Trophoblast cell (in vitro differentiated cells and primary cell): ENCODE measurements at places on chromosomes 5 and 9.

DNA sequence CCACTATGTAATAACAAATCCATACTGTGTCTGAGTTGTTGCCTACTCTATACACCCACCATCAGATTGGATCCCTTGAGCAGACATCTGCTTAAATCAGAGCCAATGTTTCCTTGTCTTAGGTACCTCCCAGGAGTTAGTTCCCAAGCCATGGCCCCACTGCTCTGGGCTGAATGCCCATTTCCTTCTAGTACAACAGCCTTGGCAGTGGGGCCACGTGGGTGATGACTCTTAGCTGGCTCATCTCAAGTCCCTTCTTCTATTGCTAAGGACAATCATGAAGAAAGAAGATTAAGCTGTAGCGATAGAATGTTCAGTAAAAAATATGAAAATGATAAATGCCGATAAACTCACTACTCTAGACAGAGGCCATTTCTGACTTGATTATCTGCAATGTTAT is 16.6 kb downstream of the PTGR1 start:
- no peak for DNase-seq

GRCh38 chr5:579746-580366 is 32.3 kb upstream of the CEP72 start:
- DNase-seq: no peak

- DNase-seq: no peak
Measured at GRCh38 chr9:98596486-98596885, 112.2 kb downstream of the GABBR2 start.

GRCh38 chr9:12425878-12426864 is 267.0 kb upstream of the TYRP1 start:
- no peak for DNase-seq

GRCh38 chr5:14685757-14686156 is 21.2 kb downstream of the OTULIN start:
- peak; percentile 71 for DNase-seq

DNA sequence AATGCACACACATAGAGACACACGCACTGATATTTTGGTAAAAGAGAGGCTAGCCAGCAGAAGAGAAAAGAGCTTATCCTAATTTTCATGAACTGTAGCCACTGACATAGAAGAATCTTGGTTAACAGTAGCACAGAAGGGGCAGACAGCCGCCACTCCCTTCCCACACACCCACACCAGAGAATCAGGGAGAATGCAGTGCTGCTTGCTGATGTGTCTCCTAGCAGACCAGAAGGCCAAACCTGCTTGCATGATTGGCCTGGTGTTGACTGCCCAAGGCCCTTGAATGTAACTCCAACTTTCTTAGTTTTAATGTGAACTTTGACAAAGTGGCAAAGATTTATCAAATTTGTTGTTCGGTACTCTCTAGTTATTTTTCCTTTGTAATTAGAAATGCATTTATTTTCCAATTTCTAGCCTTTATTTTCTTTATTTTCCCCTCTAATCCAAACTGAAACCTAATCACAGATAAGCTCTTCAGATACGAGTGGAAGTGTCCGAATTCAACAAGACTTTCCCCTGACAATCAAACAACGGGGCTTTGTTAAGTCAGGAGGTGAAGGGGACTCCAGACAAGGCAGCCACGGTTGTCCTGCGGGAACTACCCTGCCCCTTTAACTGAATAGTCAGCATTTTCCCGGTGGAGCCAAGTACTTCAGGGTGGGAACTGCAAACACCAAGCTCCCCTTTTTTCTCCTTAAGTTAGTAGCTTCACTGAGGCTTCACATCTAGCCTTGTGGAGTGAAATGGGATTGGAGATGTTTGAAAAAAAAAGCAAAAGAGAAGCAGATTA is 81.9 kb upstream of the CTSL start:
- no peak for DNase-seq

GRCh38 chr9:135613946-135614805 is 25.2 kb downstream of the GLT6D1 start:
- no peak for DNase-seq

GRCh38 chr9:94084314-94084713 is at the start of gene PTPDC1:
Gene PTPDC1, plus strand, starts transcription at chr9:94084464. Its CDS starts 67 bp downstream, at chr9:94084531.
- peak; percentile 17 for DNase-seq

DNA sequence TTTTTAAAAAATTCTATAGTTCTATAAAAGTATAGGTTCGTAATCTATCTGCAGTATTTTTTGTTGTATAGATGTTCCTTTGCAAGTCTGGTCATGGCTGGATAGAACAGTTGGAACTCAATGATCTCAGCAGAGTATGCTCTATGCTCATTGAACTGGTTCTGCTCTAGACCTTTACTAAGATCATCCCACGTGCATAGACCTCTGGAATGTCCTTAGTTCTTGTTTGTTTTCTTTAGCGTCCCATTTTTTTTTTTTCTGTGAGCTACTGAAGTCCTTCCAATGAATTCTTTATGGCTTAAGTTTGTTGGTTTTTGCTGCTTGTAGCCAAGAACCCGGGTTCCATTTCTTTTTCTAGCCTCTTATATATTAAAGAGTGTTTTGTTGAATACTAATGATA is 3.5 kb downstream of the TMEM38B start:
- DNase-seq: no peak

GRCh38 chr5:5221724-5222123 is 81.6 kb downstream of the ADAMTS16 start:
- peak; percentile 55 for DNase-seq

GRCh38 chr5:75381456-75381855 is 44.4 kb downstream of the HMGCR start:
- DNase-seq: no peak

DNA sequence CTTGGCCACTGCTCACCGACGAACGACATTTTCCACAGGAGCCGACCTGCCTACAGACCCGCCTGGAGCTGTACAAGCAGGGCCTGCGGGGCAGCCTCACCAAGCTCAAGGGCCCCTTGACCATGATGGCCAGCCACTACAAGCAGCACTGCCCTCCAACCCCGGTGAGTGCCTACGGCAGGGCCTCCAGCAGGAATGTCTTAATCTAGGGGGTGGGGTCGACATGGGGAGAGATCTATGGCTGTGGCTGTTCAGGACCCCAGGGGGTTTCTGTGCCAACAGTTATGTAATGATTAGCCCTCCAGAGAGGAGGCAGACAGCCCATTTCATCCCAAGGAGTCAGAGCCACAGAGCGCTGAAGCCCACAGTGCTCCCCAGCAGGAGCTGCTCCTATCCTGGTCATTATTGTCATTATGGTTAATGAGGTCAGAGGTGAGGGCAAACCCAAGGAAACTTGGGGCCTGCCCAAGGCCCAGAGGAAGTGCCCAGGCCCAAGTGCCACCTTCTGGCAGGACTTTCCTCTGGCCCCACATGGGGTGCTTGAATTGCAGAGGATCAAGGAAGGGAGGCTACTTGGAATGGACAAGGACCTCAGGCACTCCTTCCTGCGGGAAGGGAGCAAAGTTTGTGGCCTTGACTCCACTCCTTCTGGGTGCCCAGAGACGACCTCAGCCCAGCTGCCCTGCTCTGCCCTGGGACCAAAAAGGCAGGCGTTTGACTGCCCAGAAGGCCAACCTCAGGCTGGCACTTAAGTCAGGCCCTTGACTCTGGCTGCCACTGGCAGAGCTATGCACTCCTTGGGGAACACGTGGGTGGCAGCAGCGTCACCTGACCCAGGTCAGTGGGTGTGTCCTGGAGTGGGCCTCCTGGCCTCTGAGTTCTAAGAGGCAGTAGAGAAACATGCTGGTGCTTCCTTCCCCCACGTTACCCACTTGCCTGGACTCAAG is 1.5 kb downstream of the CSF2 start:
- DNase-seq: no peak

GRCh38 chr9:79000230-79001002 is 571.3 kb upstream of the TLE4 start:
- no peak for DNase-seq

DNA sequence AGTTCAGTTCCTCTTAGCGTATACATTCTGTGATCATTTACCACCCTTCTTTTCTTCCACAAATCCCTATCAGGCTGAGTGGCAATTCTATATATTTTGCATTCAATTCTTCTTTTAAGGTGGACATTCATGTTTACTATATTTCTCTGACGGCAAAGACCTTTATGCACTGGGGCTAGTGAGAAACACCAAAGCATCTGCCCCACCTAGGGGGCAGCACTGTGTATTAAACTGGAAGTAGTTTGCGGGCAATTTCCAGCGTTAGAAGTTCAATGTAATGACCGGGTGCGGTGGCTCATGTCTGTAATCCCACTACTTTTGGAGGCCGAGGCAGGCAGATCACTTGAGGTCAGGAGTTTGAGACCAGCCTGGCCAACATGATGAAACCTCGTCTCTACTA is 27.9 kb upstream of the FBXL7 start:
- no peak for DNase-seq

DNA sequence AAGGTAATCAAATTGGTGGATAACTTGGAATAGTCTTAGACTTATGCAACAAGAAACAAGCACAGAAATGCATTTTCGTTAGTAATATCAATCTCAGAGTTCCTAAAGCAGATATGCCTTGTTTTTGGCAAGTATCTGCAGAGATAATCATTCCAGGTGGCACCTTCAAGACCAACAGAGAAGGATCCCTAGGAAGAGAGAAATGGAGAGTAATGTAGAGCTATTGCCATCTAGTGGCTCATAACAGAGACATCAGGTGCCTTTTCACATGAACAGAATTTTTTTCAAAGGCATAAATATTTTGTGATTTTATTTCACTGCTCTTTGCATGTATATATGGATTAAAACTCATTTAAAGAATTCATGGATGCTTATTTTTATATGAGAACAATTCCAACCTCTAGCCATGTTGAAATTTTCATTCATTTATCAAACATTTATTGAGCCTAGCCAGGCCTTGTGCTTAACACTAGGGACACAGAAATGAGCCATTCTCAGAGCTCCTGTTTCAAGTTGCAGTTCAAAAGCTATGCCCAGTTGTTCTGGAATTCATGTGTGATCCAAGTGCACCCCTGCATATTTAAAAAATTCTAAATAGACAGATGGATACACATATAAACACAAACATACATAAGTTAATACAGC is 117.5 kb upstream of the OR13F1 start:
- no peak for DNase-seq

DNA sequence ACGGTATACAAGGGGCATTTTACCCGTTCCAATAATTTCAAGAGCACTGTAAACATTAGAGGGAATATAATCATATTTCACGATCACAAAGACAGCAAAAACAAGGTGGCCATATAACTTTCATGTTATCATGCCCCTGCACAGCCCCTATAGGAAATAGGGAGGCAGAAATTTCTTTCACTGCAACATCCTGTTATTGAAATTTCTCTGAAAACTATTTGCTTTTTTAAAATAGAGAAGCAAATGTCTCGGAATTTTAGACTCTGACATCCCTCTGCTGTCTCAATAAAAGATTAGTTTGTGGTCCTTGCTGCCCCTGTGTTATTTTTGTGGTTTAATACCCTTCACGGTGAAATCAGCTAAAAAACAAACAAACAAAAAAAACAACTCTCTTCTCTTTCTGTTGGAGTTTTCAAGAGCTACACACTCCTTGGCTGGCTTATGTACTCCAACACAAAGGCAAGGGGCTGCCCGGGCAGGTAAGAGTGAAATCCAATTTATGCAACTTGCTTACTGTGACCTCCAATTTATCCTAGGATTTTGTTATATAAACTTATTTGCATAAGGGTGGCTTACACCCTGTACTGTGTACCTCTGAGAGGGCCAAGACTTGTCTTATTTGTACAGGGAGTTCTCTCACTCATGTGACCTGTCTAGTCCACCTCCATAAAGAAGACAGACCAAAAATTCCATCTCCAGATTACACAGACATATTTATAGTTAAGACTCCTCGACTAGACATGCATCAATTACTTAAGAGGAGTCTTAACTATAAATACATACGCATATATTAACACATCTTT is 223.6 kb downstream of the MLLT3 start:
- DNase-seq: no peak

GRCh38 chr9:89788434-89788833 is 183.6 kb downstream of the GADD45G start:
- DNase-seq: no peak

DNA sequence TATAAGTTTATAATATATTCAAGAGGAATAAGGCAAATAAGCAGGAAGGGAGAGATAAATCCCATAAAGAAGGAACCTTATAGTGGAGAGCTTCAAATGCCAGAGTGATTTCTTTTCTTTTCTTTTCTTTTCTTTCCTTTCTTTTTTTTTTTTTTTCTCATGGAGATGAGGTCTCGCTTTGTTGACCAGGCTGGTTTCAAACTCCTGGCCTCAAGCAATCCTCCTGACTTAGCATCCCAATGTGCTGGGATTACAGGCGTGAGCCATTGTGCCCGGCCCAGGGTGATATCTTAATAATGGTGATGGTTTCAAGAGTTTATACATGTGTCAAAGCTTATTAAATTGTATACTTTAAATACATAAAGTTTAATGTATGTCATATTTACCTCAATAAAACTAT is 19.6 kb upstream of the FOCAD start:
- no peak for DNase-seq

DNA sequence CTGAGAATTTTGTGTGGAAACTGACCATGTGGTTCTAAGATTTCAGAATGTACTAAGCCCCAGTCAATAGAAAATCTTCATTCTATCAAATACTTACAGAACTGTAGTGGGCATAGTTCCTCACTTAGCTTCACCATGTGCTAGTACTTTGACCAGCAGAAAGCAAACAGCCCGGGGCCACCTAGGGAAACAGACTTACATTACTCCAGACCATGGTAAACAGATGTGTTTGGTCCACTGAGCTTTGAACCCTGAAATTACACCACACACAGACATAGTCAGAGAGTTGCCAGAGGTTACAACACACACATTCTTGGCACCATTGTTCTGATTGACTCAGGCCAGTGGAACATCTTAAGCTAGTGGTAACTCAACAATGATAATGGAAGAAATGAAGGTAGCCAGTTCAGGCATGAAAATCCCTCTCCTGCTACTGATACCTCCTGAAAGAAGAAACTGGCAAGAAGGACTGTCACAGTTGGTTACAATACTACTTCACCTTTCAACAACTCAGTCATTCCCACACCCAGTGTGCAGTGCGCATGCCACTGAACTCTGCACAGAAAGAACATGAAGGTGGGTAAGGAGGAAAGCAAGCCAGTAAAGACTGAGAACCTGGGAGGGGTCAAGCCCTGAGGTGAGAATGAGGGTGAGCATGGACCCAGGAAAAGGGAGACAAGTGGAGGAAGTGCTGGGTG is 18.7 kb upstream of the LECT2 start:
- DNase-seq: no peak

DNA sequence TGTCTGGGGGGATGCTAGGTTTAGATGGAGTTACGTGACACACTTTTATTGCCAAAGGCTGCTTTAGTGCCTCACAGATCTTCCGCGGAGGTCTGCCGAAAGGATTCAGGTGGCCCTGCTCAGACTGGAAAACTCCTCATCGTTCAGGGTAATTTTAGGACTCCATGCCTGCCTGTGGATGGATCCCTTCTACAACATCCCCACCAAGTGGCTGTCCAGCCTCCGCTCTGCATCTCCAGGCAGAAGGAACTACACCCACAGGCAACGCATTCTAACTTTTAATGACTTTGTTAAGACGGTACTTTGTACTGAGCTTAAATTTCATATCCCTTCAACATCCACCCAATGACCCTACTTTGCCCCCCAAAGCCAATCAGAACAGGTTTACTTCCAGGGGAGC is 29.4 kb downstream of the ATPSCKMT start:
- no peak for DNase-seq

GRCh38 chr9:114307899-114308267 is 15.0 kb upstream of the ORM1 start:
- no peak for DNase-seq
